ENCODE measurements at places on chromosomes 5 and 9. TPM values are rescaled to one million over a fixed set of nuclear protein-coding genes. Genes with fewer than 3 reads are reported as not detected.
A peak's percentile ranks its signal among the peaks of the same experiment; 100 is the strongest.

DNA sequence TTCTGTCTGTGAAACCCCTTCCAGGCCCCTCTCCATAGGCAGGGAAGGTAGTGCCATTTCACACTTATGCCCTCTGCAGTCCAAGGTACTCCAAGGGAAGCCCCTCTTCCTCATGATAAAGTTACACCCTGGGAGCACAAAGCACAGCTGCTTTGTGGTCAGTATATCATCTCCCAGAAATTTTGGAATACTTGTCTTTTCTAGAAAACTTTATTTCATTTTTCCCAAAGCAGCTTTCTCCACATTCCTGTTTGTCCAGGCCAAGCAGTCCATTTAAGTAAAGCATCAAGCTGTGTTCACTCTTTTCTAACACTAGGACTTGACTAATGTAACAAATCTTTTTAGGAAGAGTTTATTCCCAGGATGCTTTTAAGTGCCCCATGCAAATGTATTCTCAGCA lies 371.8 kb upstream of the RGMB start:
- H3K4me1 ChIP-seq: no peaks in the 10 kb centered on the region
- H3K27me3 ChIP-seq: no peaks in the 10 kb centered on the region
- no peak overlapping the region for H3K4me3 ChIP-seq
- no peak overlapping the region for H3K27ac ChIP-seq

GRCh38 chr9:69325409-69326212 lies 596 bp downstream of the ENTREP1 start:
- H3K27ac ChIP-seq: no peak overlapping the region
- peak overlapping the region; percentile 44 for H3K4me3 ChIP-seq
- H3K27me3 ChIP-seq: peaks cover 62% of the 10 kb centered on the region
- H3K36me3 ChIP-seq: no peaks in the 10 kb centered on the region
- H3K4me1 ChIP-seq: peaks cover 11% of the 10 kb centered on the region
- no peak for DNase-seq

GRCh38 chr9:111854799-111855198 lies 41.8 kb upstream of the UGCG start:
- no peaks in the 10 kb centered on the region for H3K36me3 ChIP-seq
- no peak for DNase-seq
- no peak overlapping the region for H3K4me3 ChIP-seq
- H3K27ac ChIP-seq: no peak overlapping the region
- peaks cover 2% of the 10 kb centered on the region for H3K4me1 ChIP-seq

GRCh38 chr5:12322042-12322441 lies 417.8 kb upstream of the CTNND2 start:
- H3K4me3 ChIP-seq: no peak overlapping the region
- H3K4me1 ChIP-seq: no peaks in the 10 kb centered on the region
- H3K36me3 ChIP-seq: no peaks in the 10 kb centered on the region
- no peak overlapping the region for H3K27ac ChIP-seq

- no peaks in the 10 kb centered on the region for H3K4me1 ChIP-seq
- peaks cover 18% of the 10 kb centered on the region for H3K36me3 ChIP-seq
- no peaks in the 10 kb centered on the region for H3K27me3 ChIP-seq
- H3K4me3 ChIP-seq: no peak overlapping the region
- H3K27ac ChIP-seq: no peak overlapping the region
Observed at GRCh38 chr9:114016629-114017423, 61.3 kb downstream of the AMBP start.

DNA sequence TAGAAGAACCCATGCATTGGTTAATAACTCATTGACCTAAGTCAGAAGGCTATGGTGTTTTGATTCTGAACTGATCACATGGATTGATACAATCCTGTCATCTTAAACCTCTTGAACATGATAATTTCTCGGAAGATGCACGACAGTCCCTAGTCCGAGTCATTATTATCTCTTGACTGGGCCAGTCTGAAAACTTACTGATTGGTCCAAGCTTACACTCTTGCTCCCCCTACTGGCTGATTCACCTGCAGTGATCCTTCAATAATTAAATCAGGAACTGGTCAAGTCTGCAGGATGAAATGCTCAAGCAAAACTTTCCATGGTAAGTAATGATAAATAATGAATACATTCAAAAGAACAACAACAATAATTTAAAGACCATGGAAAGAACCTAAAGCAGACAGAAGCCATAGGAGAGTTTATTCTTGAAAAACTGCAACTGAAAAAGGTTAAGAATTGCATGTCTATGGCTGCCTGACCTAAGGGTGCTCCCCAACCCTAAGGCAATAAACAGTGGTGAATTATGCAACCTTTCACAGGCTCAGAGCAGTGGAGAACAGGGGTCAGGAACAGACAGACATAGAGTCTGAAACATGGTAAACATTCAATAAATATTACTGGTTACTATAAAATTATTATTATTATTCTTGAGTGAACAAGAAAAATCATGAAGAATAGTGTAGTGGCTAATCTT lies 79.3 kb downstream of the BRINP1 start:
- peak; percentile 3 for DNase-seq
- H3K27me3 ChIP-seq: peaks cover 5% of the 10 kb centered on the region
- H3K36me3 ChIP-seq: no peaks in the 10 kb centered on the region
- H3K27ac ChIP-seq: no peak overlapping the region
- no peaks in the 10 kb centered on the region for H3K4me1 ChIP-seq
- no peak overlapping the region for H3K4me3 ChIP-seq

RANBP6 gene
- 19.1 TPM for polyA plus RNA-seq

LRRC70 gene
- 0.93 TPM for polyA plus RNA-seq

PPP3R2 gene
- not detected for polyA plus RNA-seq

CDC20B gene
- polyA plus RNA-seq: not detected

SHOC1 gene
- polyA plus RNA-seq: not detected

Data from naive B cell (primary cell).